Activated naive CD8-positive, alpha-beta T cell treated with anti-CD3 and anti-CD28 coated beads, Interleukin-2, amount 10 ng/mL, durations not matched to agents 7 days and 5 days (primary cell): ENCODE measurements at places on chromosomes 13 and 19. TPM values are rescaled to one million over a fixed set of nuclear protein-coding genes. Genes with fewer than 3 reads are reported as not detected.

DNA sequence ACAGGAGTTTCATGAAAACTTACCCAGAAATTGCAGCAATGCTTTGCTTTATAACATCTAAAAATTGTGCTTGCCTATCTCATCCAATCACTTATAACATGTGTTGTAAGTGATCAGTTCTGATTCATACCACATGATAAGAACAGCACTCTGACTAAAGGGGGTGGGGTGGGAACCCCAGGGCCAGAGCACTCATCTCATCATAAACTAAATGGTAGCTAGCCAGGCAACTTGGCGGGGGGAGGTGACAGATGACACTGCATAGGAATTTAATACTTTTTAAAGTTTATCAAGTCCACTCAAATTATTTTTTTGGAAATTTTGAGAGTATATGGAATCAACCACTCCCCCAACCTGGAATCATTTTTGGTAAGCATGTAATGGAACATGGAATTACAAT, 42.1 kb downstream of the FOXO1 start:
- DNase-seq = no peak

GRCh38 chr19:41426952-41427646, at the start of gene B3GNT8:
TSS of gene B3GNT8 (minus strand) at chr19:41427374. CDS start at chr19:41426778, 596 bp downstream.
- DNase-seq = peak; percentile 71

DNA sequence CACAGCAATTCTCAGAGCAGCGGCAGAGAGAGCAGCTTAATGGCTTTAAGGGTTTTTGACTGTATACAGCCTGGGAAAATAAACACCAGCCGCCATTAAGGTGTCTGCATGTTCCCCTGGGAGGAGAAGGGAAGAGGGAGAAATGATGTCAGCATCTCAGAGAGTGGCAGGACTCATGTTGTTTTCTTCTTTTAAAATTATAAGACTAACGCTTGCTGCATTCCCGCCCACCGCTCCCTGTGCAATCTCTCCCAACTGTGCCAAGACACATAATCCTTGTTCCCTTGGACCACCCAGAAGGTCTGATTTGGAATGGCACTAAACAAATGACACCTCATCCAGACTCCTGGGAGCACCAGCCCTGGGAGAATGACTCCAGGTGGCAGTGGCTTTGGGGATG, 27.7 kb upstream of the FAM216B start:
- DNase-seq = no peak

DNA sequence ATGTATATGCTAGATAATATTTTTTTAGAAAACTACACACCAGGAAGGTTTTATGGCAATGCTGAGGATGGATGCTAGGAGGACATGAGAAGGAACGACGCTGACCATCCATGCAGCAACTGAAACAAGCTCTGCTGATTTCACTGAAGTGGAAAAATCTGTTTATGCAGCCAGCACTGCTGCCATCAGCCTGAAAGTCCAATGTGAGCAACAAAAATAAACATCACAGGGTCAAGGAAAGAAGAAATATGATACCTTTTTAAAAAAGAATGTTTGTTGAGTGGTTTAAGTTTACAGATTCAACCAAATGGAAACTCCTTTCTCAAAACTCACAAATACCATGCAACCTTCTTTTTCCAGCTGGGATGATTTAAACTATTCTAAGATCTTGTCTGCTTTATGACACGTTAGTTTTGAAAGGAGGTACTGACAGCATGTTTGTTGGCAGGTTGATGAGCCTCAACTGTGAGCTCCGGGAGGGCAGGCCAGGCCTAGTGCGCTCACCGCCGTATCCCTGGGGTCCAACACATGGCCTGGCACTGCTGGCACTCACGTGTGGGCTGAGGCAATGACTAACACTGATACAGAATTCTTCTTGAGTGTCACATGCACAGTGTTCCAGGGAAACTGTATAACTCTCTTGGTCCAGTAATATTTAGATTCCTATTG, 46.8 kb downstream of the LATS2 start:
- DNase-seq = no peak

DNA sequence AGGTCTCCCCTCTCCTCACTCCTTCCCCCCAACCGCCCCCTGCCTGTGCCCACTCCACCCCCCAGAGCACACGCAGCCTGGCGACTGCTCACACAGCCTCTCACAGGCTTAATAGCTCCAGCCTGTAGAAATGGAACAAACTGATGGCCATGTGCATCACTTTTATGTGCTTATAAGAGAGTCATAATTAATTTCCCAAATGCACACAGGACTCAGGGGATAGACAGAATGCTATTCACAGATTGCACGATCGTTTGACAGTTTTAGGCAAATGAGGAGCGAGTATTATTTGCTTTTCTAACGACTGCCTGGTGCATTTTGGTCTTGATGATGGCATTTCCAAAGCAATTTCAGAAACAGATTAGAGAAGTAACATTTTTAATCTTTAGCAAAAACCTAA, 97.7 kb upstream of the VSTM2B start:
- DNase-seq = no peak

DNA sequence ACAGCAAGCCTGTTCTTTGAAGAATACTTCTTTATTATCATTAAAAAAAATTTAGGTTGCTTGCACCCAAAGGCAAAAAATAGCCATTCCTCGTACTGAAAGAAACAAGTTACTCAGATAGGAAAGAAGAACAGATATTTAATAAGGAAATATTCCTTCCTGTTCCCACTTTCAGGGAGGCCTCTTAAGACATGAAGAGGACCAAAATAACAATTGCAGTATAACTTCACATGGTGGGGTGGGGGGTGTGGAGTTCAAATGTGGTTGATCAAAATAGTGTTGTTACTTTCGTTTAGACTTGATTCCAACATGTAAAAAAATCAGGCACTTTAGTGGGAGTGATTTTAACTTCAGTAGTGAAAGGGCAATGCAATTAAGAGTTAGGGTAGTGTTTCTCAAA, 3.6 kb downstream of the RGCC start:
- no peak for DNase-seq

DNA sequence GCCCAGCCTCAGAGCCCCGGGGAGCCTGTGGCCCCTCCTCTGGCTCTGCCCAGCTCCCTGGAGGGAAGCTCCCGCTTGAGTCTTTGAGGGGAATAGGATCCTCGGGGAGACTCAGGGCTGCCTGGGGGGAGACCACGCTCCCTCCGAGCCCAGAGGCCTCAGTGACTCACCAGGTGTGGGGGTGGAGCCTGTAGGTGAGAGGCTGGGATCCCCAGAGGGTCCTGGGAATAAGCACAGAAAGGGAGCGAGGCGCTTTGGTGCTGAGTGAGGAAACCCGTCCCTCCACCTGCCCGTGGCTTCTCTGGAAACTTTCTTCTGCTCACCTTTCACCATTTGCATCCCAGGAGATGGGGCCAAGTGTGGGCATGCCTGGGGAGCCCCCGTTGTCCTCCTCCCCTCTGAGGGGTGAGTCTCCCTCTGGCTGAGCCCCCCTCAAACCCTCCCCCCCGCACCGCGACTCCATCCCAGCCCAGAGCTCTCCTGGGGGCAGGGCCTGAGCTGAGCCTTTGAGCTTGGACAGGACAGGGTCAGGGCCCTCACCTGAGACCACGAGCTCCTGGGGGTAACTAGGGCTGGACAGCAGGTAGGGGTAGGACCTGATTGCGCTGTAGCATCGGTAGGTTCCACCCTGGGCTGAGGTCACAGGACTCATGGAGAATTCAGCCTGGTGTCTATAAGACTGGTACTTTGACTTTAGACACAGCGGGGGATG, 2.7 kb downstream of the LILRB5 start:
- DNase-seq = no peak

DNA sequence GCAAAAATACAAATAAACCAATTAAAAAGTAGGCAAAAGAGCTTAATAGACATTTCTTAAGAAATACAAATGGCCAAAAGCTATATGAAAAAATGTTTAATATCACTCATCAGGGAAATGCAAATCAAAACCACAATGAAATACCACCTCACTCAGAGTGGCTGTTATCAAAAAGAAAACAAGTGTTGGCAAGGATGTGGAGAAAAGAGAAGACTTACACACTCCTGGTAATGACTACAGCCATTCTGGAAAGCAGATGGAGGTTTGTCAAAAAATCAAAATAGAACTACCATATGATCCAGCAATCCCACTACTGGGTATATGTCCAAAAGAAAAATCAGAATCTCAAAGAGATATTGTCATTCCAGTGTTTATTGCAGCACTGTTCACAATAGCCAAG, 223.5 kb upstream of the SLC10A2 start:
- no peak for DNase-seq

DNA sequence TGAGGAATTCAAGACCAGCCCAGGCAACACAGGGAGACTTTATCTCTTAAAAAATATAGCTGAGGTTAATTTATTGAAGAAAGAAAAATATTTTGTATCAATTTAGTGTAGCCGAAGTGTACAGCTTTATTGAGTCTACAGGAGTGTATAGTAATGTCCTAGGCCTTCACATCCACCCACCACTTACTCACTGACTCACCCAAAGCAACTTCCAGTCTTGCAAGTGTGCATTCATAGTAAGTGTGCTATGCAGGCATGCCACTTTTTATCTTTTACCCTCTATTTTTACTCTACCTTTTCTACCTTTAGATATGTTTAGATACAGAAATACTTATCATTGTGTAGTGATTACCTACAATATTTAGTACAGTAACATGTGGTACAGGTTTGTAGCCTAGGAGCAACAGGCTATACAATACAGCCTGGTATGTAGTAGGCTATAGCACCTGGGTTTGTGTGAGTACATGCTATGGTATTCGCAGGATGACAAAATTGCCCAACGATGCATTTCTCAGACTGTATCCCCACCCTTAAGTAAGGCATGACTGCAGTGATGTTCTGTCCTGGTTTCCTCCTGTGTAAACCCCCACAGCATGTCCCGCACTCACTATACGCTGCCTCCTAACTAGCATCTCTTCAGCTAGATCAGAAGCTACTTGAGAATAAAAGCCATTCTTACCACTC, 15.3 kb upstream of the ATP12A start:
- no peak for DNase-seq

SLC25A15 gene
- 12.5 TPM for total RNA-seq

YJEFN3 gene
- total RNA-seq = 11.7 TPM

OR10H1 gene
- not detected for total RNA-seq

FLT3LG gene
- 250 TPM for total RNA-seq

OSCAR gene
- 0.96 TPM for total RNA-seq

CEACAM20 gene
- not detected for total RNA-seq

NLRP7 gene
- total RNA-seq = not detected

OVOL3 gene
- total RNA-seq = not detected

MUC16 gene
- 0.03 TPM for total RNA-seq

GARIN5A gene
- 0.57 TPM for total RNA-seq
